ENCODE measurements at places on chromosomes 4 and X.

DNA sequence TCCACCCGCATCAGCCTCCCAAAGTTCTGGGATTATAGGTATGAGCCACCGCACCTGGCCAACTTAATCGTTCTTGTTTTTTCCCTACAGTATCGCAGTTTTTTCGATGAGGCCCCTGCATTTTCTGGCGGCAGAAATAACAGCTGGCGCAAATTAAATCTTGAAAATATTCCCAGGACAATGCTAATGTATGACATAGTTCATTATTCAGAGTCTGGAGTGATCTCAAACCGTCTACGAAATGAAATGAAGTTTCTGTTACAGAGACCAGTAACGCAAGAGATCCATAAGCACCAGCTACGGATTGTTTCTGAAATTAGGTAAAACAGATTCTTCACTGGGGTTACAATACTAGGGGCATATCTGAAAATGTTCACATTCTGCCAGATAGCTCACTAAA, 27.3 kb downstream of the CXorf58 start:
- DNase-seq: no peak

DNA sequence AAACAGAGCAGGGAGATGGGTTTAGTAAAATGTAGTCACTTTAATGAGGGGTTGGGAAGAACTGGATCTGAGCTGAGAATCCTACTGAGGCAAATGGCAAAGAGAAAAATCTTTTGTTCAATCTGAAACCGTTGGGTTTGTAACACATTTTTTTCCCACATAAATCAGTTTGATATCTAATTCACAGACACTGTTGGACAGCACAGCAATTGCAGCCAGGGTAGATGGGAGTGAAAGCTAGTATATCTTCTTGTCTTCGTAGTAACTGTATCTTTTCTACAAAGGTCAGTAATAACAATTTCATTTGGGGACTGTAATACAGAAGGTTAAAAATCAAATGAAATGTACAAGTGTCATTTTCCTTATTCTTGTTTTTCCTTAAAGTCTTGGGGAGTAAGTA, 649.5 kb upstream of the ATOH1 start:
- DNase-seq: no peak

DNA sequence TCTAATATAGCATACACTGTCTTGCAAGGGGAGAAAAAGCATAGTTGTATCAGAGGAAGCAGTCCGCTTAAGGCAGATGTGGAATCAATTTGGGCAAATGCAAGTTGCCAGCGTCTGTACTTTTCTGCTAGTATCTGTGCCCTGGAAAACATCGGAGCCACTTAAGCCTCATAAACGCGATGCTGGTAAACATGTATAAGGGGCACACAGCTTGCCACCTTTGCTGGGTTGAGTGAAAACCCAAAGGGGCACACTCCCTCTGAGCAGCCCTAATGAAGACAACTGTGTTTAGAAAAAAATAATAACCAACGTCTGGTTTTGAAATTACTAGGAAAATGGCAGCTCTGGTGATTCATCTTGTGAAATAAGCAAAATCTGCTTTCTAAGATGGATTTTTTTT, 24.3 kb downstream of the SMIM20 start:
- no peak for DNase-seq

DNA sequence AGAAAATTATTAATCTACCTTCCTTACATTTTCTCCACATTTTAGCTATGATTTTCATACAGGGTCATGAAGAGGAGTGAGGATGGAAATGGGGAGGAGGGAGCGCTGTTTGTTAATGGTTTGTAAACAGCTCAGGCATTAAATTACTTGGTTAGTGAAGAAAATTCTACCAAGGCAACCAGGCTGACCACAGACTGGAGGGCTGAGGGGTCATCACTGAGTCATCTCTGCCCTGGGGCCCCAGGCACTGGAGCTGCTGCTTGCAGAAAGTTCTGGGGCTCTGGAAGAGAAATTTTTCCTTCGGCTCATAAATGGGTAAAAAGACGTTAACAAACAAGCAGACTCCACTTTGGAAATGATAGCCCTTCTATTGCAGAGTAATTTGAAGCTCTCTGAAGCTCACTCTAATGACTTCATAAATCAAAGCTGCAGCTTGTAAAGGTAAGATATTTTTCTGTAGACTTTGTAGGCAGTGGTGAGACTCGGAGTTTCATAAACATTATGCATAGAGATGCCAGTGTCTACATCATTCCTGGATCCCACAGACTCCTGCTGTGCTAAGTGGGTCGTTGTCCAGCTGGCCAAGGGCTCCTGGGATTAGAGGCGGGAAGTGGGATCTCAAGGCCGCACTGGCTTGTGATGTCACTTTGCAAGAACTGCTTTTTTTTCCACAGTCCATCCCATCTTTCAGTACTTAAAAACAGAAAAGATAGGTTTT, 159.6 kb downstream of the PTTG2 start:
- peak; percentile 83 for DNase-seq

DNA sequence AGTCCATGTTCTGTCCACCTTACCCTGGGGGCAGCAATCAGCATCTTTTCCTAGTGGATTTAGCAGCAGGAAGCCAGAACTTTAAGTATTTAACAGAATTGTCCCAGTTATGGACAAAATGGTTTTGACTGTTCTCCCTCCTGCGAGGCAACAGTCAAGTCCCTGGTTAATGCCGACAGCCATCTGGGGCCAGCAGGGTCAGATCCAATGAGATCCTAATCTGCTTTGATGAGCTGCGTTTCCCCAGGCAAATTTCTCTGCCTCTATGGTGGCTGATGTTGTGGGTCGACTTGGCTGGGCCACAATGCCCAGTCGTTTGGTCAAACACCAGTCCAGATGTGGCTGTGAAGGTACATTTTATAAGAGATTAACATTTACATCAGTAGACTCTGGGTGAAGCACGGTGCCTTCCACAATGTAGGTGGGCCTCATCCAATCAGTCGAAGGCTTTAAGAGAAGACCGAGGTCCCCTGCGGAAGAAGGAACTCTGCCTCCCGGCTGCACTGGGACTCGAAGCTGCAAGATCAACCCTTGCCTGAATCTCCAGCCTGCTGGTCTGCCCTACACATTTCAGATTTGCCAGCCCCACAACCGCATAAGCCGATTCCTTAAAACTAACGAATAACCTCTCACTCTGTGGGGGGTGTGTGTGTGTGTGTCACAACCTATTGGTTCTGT, 89.0 kb upstream of the C4orf50 start:
- no peak for DNase-seq

- no peak for DNase-seq
Observed at GRCh38 chr4:1722551-1723118, 1.3 kb downstream of the TACC3 start.

DNA sequence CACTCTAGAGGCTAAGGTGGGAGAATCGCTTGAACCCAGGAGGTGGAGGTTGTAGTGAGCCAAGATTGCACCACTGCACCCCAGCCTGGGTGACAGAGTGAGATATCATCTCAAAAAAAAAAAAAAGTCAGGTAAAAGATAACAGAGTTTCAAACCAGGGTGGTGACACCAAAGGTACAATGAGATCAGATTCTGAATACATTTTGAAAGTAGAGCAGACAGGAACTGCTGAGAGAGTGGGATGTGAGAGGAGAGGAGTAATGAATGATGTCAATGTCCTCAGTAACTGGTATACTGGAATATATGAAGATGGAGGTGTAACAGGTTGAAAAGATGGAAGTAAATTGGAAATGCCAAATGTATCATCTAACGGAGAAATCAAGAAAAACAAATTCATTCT, 135.6 kb downstream of the CAMK2D start:
- DNase-seq: no peak

GRCh38 chrX:25072247-25072646, 56.5 kb upstream of the ARX start:
- no peak for DNase-seq

Measured in T1000 (cell line).